ENCODE measurements at places on chromosomes 16 and 17.

GRCh38 chr17:17714261-17714866 lies 33.1 kb downstream of the RAI1 start:
- DNase-seq: no peak

DNA sequence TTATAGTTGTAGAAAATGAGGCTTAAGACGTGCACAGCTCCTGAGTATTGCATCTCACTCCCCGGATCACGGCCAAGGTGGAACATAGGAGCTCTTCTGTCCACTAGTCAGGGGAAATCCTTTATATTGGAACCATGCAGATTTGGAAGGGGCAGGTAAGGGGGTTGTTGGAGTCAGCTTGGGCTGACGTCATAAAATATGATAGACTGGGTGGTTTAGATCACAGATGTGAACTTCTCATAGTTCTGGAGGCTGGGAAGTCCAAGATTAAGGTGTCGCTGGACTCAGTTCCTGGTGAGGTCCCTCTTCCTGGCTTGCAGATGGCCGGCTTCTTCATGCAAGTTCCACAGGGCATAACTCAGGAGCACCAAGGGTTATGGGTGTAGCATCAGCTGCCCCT lies 5.6 kb downstream of the CACNG4 start:
- DNase-seq: no peak

- DNase-seq: no peak
Observed at GRCh38 chr17:1090465-1091189, 89.2 kb downstream of the ABR start.

DNA sequence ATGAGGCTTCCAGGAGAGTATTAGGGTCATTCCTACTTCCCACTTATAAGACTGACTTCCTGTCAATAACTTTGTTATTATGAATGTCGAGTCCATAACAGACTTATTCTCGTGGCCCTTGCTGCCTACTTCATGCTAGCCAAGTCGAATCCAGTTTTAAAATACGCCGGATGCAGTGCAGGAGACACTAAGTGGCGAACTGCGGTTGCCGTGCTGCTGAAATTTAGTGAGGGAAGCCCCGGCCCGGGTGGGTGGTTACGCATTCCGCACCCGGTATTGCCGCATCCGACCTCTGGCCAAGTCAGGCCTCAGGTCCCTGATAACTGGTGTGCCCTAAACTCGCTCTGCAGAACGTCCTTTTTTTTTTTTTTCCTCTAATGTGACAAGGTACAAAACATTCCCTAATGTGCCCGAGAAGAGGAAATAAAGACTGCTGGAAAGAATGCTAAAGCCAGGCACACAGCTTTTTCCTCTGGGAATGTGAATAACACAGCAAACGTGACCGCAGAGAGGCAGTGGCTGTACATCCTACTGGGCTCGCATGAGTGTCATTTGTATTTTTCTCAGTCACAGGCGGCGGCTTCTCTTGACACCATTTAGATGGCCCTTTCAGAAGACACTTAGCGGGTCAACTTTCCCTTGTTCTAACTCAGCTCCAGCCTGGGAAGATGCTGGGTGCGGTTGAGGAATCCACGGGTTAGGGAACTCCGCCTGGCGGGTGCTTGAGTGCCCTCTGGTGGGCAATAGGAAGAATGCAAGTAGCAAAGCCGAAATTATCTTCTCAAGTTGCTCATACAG lies 7.1 kb upstream of the AKTIP start:
- DNase-seq: peak; percentile 45

- no peak for DNase-seq
Observed at GRCh38 chr16:55386534-55387296, 62.7 kb downstream of the IRX6 start.

All from activated CD4-positive, alpha-beta T cell treated with anti-CD3 and anti-CD28 coated beads, Interleukin-2, amount 50 U/mL, for 48 hours (primary cell).